ENCODE measurements at places on chromosomes 12 and 14.

- no peak for DNase-seq
Measured at GRCh38 chr14:89178376-89178775, 238.7 kb downstream of the FOXN3 start.

DNA sequence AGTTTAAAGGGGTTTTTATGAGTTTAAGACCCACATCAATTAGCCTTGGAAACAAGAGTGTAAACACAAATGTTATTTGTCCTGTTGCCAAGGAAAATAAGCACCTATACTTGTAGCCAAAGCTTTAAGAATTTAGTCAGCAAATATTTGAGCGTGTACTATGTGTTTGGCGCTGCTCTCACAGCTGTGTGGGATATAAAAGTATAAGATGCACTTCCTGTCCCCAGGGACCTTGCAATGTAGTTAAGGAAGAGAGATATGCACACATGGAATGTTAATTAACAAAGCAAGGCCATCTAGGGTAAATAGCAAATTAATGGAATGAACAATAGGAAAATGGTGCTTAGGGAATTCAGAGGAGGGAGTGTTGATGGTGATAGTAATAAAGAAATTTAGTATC is 134.9 kb upstream of the SRRM4 start:
- no peak for DNase-seq

GRCh38 chr14:99520571-99521081 is 39.4 kb downstream of the CCNK start:
- no peak for DNase-seq

GRCh38 chr14:75063491-75064204 is at the start of gene ACYP1:
ACYP1 (minus strand) TSS chr14:75064024; CDS start chr14:75063553, 471 bp downstream.
- DNase-seq = peak; percentile 87

DNA sequence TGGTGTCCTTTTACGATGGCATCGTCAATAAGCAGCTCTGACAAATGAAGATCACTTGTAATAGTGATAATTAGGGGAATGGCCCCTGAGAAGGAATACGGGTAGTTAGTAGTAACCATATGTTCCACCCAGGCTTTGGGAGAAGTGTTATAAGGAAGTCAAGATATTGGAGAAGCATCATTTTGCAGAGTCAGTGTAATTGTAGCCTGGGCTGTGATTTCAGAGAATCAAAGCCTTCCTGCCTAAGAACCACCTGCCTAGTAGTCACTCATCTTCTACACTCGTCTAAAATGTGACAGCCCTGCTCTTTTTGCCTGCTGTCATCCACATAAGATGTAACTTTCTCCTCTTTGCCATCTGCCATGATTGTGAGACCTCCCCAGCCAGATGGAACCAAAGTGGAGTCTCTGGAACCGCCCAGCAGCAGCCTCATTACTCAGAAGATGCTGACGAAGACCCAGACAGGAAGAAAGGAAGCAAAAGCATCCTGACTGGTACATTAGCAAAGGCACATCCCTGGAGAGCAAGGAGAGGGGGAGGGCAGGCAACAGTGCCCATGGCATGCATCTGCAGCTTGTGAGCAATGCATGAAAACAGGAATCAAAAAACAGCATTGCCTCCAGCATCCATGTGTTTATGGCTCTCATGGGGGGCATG is 12.6 kb upstream of the EDDM3A start:
- DNase-seq = no peak

DNA sequence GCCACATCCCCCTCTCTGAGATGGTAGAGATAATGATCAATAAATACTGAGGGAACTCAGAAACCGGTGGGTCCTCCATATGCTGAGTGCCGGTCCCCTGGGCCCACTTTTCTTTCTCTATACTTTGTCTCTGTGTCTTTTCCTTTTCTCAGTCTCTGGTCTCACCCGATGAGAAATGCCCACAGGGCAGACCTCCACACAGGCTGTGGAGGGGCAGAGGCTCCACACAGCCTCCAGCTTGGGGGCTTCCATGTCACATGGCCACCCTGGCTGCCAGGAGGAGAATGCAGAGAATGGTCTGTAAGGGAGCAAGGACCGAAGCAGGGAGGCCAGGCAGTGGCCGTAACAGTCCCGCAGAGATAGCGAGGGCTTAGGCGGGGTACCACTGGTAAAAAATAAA is 105.9 kb downstream of the NTF3 start:
- DNase-seq = no peak

DNA sequence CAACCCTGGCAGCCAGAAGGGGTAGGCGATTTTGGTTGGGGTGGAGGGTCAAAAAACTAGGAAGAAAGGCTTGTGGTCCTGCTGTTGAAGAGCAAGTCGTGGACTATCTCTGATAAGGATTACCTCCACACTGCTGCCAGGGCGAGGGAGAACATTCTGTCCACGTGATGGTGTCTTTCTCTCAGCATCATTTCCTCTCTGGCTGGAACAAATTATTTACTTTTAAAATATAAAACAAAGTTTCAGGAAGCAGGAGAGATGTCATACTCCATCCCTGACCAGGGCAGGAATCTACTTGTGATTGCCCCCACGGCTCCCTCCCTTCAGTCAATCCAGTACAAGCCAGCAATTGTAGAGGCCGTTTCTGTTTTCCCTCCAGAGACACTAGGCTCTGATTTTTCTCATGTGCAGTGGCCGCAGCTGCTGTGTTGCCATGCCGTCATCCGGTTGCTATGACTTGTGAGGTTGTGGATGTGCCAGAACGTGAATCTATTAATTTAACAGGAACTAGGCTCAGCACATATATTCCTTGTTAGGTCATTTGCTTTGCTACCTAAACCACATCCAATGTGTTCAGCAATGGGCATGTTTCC is 61.5 kb upstream of the PTGR2 start:
- no peak for DNase-seq

DNA sequence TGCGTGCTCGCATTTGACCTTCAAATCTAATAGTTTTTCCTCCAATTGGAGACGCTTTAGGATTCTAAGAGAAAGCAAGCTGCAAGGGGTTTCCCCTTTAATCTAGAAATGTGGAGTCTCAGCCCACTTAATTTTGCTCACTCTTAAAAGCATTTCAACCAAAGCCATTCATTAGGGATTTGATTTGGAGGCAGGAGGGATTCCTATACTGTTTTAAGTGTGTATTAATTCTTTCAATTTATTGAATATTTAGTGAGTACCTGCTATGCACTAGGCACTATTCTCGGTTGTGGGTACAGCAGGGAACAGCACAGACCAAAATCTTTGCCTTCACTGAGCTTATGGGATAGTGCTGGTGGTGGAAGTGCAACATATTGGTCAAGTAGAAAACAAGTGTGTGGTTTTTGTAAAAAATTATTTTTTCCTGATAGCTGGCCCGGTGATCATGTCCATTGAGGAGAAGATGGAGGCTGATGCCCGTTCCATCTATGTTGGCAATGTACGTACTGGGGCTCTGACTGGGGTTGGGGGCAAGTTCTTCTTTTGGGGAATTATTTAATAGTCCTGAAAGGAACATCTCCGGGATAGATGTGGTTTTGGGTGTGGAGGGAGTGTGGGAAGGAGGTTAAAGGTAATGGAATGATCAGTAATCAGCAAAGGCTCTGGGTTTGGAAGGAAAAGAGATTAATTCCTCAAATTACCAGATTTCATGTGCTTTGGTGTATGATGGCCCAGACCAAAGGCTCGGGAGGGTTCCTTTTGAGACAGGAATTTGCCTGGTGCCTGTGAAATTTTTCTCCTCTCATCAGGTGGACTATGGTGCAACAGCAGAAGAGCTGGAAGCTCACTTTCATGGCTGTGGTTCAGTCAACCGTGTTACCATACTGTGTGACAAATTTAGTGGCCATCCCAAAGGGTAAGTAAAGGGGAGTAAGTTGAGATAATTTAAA is 1.6 kb downstream of the PABPN1 start:
- DNase-seq = no peak

DNA sequence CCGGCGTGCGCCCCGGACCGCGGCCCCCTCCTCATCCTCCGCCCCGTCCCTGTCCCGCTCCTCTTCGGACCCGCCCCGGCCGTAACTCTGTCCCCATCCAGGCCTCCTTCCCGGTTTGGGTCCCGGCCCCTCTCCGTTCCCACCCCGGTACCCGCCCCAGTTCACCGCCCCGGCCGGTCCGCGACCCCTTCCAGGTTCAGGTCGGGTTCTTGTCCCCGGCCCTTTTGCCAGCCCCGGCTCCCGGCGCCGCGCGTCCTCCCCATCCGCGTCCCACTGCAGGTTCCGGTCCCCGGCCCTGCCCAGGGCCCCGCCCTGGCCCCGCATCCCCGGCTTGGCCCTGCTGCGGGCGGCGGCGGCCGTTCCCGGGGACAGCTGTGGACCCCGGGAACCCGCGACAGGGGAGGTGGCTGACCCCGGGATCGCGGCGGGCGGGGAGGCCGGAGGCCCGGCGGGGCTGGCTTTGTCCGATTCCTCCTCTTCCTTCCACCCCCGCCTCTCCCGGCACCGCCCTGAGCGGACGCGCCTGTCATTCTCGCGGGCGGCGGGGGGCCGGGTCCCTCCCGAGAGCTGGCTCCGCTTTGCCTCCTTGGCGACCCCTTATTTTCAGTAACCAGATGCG is 601 bp downstream of the KLC1 start:
- no peak for DNase-seq

- DNase-seq = no peak
Measured at GRCh38 chr14:54782751-54783659, 119.6 kb downstream of the GCH1 start.

GRCh38 chr12:114011711-114012110 is 45.6 kb upstream of the RBM19 start:
- no peak for DNase-seq

DNA sequence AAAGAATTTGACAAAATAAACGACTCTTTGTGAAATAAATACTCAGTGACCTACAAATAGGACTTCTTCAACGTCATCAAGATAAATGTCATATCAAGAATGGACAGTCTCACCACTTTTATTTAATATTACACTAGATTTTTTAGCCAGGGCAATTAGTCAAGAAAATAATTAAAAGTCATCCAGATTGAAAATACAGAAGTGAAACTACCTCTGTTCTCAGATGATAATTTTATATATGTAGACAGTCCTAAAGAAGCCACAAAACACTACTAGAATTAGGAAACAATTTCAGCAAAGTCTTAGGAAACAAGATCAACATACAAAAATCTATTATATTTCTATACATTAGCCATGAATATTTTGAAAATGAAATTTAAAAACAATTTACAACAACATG is 689.6 kb upstream of the SEL1L start:
- DNase-seq = no peak

GRCh38 chr12:103589517-103589916 is 2.4 kb downstream of the STAB2 start:
- DNase-seq = no peak

DNA sequence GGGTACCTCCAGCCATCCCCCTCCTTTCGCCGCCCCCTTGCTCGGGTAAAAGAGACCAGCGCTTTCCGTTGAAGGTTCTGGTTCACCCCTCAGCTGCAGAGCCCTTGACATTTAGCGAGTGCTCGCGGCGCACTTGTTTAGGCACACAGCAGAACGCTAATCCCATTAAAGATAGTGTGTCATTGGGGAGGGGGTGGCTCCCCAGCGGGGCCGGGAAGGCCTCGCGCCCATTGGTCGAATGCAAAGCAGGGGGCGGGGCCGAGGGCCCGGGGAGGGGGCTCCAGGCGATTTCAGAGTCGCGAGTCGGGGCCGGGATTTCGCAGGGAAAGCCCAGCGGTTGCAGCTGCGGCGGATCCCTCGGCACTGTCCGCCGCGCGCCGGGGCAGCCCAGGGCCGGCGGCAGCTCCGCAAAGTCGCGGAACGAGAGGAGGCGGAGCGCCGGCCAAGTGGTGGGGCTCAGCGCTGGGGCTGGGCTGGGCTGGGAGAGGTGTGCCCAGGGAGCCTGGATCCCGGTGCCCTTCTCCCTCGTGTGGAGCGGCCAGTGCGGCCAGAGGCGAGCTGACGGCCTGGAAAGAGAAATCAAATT is 122.9 kb downstream of the TSPAN9 start:
- DNase-seq = no peak

- no peak for DNase-seq
Measured at GRCh38 chr12:83113945-83114344, 427.2 kb downstream of the TMTC2 start.

DNA sequence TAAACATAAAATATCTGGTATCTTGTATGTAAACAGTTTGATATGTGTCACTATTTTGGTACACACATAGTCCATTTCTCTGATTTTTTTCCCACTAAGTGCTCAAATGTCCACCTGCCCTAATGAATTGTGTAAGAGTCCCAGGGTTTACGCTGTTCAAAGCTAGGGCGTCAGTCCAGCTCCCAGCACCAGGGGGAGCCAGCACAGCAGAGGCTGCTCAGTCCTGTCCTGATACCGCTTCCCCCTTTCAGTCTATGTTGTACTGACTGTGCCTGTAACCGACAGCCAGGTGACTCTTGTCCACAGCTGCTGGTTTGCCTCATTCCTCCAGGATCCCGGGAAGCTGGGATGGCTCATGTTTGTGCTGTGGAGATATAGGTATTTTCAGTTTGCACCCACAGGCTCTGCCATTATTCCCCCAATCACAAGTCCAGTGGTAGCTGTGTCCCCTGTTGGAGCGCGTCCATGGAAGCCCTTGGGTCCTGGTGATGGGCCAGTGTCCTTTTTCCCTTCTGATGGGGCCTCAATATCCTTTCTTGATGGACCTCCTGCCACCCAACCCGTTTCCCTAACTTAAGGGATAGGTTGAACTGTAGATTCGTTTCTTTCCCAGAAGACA is 242.0 kb downstream of the NEDD1 start:
- DNase-seq = no peak

DNA sequence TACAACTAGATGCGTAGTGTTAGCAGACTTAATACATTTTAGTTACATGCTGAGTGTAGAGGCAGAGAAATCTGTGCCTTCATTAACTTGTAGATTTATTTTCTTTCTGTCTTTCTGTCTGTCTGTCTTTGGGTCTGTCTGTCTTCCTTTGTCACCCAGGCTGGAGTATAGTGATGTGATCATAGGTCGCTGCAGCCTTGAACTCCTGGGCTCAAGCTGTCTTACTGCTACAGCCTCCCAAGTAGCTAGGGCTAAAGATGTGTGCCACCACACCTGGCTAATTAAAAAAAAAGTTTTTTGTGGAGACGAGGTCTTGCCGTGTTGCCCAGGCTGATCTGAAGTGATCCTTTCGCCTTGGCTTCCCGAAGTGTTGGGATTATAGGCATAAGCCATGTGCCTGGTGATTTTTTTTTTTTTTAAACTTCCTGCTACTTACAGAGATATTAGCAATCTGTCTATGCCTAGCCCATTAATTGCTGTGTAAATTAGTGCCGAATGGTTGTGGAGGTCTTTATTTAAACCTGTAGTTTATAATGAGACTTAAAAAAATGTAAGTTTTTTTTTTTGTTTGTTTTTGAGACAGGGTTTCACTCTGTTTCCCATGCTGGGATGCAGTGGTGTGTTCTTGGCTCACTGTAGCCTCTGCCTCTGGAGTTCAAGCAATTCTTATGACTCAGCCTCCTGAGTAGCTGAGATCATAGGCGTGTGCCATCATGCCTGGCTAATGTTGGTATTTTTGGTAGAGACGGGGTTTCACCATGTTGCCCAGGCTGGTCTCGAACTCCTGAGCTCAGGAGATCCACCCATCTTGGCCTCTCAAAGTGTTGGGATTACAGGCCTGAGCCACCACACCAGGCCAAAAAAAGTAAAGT is 22.8 kb downstream of the ERC1 start:
- DNase-seq = no peak
